ENCODE measurements at places on chromosomes 4 and X. TPM values are rescaled to one million over a fixed set of nuclear protein-coding genes. Genes with fewer than 3 reads are reported as not detected.
A peak's percentile ranks its signal among the peaks of the same experiment; 100 is the strongest.

DNA sequence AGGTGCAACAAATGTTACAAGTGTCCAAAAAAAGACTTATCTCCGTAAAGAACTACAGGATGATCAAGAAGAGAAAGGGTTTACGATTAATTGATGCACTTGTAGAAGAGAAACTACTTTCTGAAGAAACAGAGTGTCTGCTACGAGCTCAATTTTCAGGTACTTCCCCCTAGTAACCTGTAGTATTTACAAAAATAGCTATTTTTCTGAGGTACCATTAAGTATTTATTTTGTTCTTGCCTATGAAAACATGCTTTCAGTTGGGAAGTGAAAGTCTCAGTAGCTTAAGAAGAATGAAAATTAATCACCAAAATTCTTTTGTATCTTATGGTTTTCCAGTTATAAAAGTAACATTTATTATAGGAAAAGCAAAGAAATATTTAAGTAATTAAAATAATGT is 5.9 kb downstream of the THAP9 start:
- DNase-seq, result no peak

GRCh38 chr4:156560701-156561100 is 410.9 kb downstream of the PDGFC start:
- DNase-seq, result no peak

DNA sequence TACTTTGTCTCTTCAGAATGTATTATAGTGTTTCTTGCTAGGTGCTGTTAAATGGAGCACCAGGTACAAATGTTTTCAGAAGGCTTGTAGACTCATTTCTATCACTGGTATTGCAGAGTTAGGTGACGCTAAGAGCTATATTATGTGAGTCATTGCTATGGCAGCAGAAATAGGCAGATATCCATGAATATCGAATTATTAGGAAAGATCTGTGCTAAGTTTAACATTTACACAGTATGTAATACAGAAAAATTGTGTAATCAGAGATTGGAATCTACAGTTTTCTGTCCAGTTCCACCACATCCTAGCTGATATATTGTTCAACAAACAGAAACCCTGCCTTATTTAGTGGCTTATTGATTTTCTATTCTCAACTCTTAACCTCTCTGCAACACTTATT is 1025.5 kb downstream of the STIM2 start:
- no peak for DNase-seq

GRCh38 chrX:154545673-154546274 is 872 bp downstream of the G6PD start:
- DNase-seq, result no peak

DNA sequence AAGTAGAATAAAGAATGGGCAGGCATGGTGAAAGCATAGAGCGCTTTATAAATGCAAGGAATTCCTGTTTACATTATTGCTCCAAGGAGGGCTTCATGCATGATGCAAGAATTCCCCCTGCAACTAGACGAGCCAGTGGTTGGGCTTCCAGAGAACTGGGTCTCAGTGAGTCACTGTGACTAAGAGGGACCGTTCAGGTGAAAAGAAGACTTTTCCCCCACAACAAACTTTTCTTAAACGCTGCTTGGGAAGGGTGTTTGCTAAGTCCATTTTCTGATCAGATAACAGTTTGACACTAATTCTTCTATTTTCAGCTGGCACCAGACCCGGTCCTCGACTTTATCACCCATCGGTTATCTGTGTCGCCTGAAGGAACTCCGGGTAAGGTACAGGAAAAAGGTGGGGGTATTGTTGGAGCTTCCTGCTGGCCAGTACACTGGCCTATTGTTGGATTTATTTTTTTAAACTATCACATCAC is 40.1 kb downstream of the LDB2 start:
- peak; percentile 97 for DNase-seq

- no peak for DNase-seq
Observed at GRCh38 chr4:166512267-166512666, 639.2 kb downstream of the TLL1 start.

CLTRN gene
- not detected for total RNA-seq

RNF128 gene
- under 0.01 TPM for total RNA-seq

ERAS gene
- total RNA-seq, result not detected

TEX11 gene
- not detected for total RNA-seq

RENBP gene
- 35.9 TPM for total RNA-seq

KDR gene
- 177 TPM for total RNA-seq

ARR3 gene
- total RNA-seq, result not detected

NAP1L3 gene
- total RNA-seq, result 0.44 TPM

PABPC5 gene
- total RNA-seq, result 1.6 TPM

SERTM2 gene
- total RNA-seq, result not detected

Data from lung microvascular endothelial cell (primary cell).